ENCODE measurements at places on chromosomes 1 and 21. TPM values are rescaled to one million over a fixed set of nuclear protein-coding genes. Genes with fewer than 3 reads are reported as not detected.

Gene FCGR3B
- not detected for total RNA-seq

Gene CFHR1
- 0.81 TPM for total RNA-seq

Gene KIF21B
- 3.7 TPM for total RNA-seq

Gene PTPRC
- 0.79 TPM for total RNA-seq

Gene OR2L5
- not detected for total RNA-seq

Gene KANK4
- 2.0 TPM for total RNA-seq
